ENCODE measurements at places on chromosomes 12 and 14. TPM values are rescaled to one million over a fixed set of nuclear protein-coding genes. Genes with fewer than 3 reads are reported as not detected.

DNA sequence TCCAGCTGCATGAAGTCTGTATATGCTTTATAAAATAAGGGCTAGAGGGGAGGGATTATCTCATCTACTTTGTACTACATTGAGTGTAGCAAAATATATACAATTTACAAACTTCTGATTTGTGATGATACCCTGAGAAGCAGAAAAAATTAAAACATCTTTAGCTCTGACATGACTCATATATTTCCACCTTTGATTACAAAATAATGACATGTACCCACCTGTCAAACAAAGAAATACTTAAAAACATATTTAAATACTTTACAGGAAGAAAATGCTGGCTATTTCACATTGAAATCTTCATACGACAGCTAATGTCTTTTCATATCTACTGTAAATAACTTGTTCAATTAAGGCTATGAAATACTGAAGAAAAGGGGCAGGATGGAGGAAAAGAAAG lies 3.3 kb downstream of the GPR135 start:
- no peak for DNase-seq

The CAPZA3 gene
- polyA plus RNA-seq = not detected

GRCh38 chr12:47828976-47829482 lies 9.3 kb upstream of the HDAC7 start:
- no peak for DNase-seq

GRCh38 chr14:30417121-30417520 lies 141.8 kb upstream of the G2E3 start:
- no peak for DNase-seq

- DNase-seq = no peak
Measured at GRCh38 chr12:89344043-89344861, 8.0 kb downstream of the DUSP6 start.

The LALBA gene
- not detected for polyA plus RNA-seq

The PTHLH gene
- polyA plus RNA-seq = 1.4 TPM

DNA sequence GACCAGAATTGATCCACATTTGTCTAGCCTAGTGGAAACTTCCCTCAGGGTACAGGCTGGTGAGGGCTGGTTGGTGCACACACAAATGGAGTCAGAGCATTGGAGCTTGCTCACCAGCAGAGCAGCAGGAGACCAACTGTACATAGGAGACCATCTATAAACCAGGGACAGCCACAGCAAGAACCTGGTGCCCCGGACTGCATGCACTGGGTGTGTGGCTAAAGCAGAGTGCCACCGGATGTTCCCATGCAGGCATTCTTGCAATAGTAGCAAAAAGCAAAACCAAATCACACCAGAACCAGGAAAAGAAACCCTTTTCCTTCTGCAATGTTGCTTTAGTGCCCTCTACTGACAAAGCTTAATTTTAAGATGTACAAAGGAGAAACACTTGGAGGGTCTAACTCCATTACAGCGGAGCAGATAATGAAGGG lies 136.4 kb downstream of the MDGA2 start:
- DNase-seq = peak; percentile 2

The TXNDC16 gene
- 5.9 TPM for polyA plus RNA-seq

GRCh38 chr12:46153268-46153872 lies 115.5 kb downstream of the SLC38A1 start:
- peak; percentile 37 for DNase-seq

The OR4L1 gene
- polyA plus RNA-seq = not detected

DNA sequence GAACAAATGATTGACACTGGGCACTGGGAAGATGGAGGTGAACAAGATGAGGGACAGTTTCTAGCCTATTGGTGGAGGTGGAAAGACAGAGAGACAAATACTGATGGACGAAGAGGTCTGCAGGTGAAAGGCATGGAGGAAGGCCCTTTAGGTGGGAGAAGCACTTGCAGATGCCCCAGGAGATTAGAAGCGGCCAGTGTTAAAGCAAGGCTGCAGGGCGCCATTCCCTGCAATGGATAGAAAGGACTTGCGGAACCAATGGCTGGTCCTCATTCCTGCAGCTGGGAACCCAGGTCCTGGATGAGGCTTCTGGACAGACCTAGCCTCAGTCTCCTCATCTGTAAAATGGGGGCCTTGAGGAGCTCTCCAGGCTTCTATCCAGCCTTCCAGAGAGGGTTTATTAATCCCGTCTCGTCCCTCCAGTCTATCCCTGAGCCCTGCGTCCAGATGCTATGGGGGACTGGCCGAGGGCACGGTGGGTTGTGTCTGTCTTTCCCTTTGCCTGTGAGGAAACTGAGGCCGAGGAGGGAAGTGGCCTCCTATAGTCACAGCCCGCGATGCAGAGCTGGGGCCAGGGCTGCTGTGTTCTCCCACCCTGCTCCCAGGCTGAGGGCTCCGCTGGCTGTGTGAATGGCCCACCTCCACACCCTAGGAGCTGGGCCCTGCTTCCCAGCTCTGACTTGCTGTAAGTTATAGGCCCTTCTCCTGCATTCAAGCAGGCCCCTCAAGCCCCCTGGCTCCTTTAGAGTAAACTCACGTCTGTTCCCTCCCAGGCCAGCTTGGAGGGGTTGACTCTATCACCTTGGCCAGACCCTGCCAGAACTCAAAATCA lies 33.0 kb downstream of the CYP46A1 start:
- no peak for DNase-seq

The CCDC175 gene
- polyA plus RNA-seq = not detected

- DNase-seq = no peak
Measured at GRCh38 chr12:22860926-22861325, 236.0 kb downstream of the ETNK1 start.

GRCh38 chr14:33747749-33748148 lies 203.1 kb downstream of the EGLN3 start:
- DNase-seq = no peak

The MOK gene
- polyA plus RNA-seq = 8.7 TPM

DNA sequence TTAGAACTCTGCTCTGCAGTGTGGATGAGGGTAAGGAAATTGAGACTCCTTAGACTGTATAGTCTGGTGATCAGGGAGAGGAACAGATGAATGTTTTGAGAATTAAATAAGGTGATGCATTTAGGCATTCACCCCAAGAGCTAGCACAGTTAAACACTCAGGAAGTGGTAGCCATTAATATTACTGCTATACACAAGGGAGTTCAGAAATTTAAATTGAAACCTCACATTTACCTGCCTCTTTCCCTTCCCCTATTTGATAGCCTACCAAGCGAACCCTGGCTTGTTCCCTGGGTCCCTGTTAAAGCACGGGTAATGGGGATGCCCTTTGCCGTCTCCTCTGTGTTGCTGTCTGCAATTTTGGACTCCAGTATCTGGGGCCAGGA lies 18.2 kb downstream of the WNT5B start:
- DNase-seq = no peak

The APOLD1 gene
- 8.7 TPM for polyA plus RNA-seq

GRCh38 chr12:48296586-48297282 lies 54.0 kb downstream of the ZNF641 start:
- DNase-seq = peak; percentile 48

DNA sequence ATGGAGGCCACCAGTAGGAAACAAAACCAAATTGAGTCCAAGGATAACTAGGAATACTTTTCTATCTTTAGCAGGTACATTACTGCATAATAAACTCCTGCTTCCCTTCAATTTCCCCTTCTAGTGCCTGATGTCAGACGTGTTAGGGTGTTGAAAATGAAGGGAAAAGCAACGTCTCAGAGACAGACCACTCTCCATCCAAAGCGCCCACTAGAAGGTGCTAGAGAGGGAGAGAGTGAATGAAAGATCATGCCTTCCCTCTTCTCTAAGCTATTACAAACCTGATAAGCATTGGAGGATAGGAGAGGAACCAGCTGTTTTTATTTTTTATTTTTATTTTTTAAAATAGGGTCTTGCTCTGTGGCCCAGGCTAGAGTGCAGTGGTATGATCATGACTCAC lies 64.1 kb downstream of the ZNF641 start:
- DNase-seq = peak; percentile 5

DNA sequence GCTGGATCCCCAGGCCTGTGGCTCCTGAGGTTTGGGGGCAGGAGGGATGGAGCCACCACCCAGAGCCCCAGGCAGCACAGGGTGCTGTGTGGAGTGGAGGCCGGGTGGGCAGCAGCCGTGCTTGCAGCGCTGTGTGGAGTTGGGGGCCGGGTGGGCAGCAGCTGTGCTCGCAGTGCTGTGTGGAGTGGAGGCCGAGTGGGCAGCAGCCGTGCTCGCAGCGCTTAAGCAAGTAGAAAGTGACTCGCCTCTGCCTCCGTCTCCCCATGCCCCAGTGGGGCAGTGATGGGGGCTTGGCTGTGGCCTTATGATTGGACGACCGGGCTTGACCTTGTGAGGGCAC lies 10.3 kb downstream of the CEP170B start:
- no peak for DNase-seq

DNA sequence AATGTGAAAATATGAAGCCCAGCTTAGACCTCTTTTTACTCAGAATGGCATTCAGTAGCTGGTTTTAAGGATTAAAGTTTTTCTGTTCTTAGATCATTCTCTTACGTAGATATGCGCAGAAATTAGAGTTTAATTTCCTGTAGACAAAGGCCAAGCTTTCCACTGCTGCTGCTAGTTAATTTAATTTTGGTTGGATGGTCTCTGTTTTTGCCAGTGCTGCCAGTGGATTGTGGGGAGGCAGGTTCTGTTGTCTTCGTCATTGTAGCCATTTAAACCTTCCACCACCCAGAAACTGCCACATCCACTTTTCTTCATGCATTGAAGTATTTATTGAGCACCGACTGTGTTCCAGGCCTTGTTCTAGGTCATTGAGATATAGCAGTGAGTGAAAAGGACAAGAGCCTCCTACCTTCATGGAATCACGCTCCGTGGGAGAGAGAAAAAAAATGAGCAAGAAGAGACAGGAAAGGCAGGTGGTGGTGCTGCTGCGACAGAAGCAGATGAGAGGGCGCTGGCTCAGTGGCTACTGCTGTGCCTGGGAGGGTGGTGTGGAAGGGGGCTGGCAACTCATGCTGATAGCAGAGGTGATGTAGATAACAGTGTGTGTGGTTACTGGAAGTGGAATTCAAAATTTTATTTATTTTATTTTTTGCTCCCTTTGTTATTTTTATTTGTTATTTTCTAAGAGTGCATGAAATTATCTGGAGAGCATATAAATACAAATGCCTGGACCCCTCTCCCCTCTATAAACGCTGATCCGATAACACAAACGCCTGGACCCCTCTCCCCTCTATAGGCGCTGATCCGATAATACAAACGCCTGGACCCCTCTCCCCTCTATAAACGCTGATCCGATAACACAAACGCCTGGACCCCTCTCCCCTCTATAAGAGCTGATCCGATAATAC lies 33.3 kb downstream of the DYNC1H1 start:
- no peak for DNase-seq

GRCh38 chr14:21136024-21136423 lies 19.8 kb downstream of the OR5AU1 start:
- no peak for DNase-seq

The PPP4R4 gene
- polyA plus RNA-seq = 0.20 TPM

- DNase-seq = no peak
Measured at GRCh38 chr12:98767248-98767647, 122.2 kb downstream of the APAF1 start.

DNA sequence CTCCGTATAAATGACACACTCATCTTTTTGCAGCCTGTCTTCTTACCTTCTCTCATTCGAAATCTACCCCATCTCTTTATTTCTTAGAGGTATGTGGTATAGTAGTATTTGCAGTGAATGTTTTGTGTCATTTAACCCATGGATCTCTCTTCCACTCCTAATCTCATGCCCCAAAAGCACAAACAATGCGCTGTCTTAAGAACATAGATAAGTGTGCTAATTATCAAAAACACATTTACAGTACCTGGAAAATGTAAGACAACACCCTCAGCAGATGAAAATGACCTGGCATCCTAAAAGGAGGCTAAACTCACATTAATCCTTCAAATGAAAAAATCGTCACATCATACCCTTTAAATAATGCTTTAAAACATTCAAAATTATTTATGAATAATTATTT lies 10.7 kb downstream of the USP15 start:
- no peak for DNase-seq

DNA sequence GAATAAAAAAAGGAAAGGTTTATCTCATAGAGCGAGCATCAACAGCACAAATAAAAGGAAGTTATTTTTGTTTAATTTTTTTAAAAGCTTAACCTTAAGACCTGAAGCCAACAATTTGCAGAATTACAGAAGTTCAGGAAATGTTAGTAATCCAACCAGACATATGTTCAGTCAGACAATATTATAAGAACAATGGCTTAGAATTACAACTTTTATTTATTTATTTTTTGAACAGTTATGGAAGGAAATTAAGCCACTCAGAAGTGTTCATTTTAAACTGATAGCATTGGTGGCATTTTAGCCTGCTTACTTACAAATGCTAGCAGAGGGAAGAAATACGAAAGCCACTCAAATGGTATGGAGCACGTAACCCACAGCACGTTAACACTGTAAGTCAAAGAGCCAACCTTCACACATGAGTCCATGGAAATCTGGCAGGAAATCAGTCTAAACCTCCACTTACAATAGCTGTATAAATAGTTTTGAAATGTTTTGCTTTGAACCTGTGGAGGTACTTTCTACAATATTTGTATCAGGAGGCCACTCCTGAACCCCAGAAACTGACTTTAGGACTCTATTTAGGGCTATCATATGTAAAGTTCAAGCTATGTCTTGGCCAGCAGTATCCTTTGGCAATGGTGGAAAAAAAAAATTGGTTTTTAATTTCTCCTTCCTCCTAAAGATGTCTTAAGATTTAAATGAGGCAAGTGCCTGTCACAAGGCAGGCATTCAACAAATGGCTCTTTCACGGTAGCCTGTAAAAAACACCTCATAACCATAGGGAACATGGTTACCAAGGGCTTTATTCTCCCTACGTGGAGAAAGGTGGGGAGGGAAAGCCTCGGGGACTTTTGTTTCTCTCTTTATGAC lies 102.3 kb downstream of the ITPR2 start:
- no peak for DNase-seq

- DNase-seq = no peak
Measured at GRCh38 chr12:130147875-130148596, 14.2 kb upstream of the FZD10 start.

- DNase-seq = no peak
Measured at GRCh38 chr14:29528889-29529288, 398.8 kb downstream of the PRKD1 start.

GRCh38 chr14:51879170-51879569 lies 18.8 kb downstream of the GNG2 start:
- no peak for DNase-seq

The NANOG gene
- polyA plus RNA-seq = 0.09 TPM

The GALNT16 gene
- 40.9 TPM for polyA plus RNA-seq

The P2RX2 gene
- polyA plus RNA-seq = not detected

- DNase-seq = no peak
Measured at GRCh38 chr12:11838403-11838802, 188.9 kb downstream of the ETV6 start.

- no peak for DNase-seq
Measured at GRCh38 chr12:122732170-122732569, 1.5 kb upstream of the HCAR1 start.

The PLEK2 gene
- not detected for polyA plus RNA-seq

GRCh38 chr14:31441273-31442111 lies 15.8 kb downstream of the DTD2 start:
- no peak for DNase-seq
